Posterior vena cava (tissue), 2 donors: ENCODE measurements at places on chromosomes 6 and 20. TPM values are rescaled to one million over a fixed set of nuclear protein-coding genes. Genes with fewer than 3 reads are reported as not detected.

The NKAIN2 gene
- total RNA-seq, result 0.81 TPM

- peak; percentile 61 for DNase-seq
Measured at GRCh38 chr6:30676660-30677285, 4.0 kb upstream of the DHX16 start.

DNA sequence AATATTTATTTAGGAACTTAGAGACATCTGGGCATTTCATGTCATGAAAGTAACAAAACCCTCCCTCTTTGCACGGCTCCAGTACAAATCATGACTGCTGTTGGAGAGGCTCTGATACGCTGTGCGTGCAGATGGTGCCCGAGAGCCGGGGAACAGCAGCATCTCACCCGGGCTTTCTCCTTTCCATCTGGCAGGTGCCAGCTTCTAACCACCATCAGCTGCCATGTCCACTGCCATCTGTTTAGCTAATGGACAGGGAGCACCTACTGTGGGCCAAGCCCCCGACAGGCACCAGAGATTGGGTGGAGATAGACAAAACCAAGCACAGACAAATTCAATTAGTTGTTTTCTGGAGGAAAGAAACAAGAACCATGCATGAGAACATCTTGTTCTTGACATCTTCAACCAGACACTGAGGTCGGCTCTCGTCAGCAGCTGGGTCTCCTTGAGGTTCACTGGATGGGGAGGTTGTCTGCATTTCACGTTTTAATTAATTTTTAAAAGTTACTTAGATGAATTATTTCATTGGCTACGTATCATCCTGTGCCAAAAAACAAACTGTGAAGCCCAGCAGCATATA is 323.7 kb downstream of the THBS2 start:
- no peak for DNase-seq

- no peak for DNase-seq
Measured at GRCh38 chr6:9140172-9140571, 704.8 kb upstream of the SLC35B3 start.

GRCh38 chr6:26304797-26305640 is 60.0 kb upstream of the BTN3A2 start:
- peak; percentile 90 for DNase-seq

DNA sequence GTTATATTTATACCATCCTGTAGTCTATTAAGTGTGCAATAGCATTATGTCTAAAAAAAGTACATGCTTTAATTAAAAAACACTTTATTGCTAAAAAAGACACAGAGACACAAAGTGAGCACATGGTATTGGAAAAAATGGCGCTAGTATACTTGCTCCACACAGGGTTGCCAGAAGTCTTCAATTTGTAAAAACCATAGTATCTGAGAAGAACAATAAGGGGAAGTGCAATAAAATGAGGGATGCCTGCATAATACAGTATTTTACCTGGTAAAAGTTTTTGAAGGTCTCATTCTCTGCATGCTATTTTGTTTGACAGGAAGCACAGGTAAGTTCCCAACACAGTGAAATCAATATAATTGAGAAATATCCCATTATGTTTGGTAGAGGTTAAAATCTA is 1.6 kb downstream of the NOX3 start:
- no peak for DNase-seq

- no peak for DNase-seq
Measured at GRCh38 chr6:79143320-79143898, 65.4 kb upstream of the PHIP start.

- DNase-seq, result no peak
Measured at GRCh38 chr20:11810311-11811083, 107.2 kb upstream of the BTBD3 start.
